Activated CD4-positive, alpha-beta T cell treated with anti-CD3 and anti-CD28 coated beads, Interleukin-2, amount 10 ng/mL, durations not matched to agents 24 days and 14 days (primary cell): ENCODE measurements at places on chromosomes 4 and X. TPM values are rescaled to one million over a fixed set of nuclear protein-coding genes. Genes with fewer than 3 reads are reported as not detected.

Gene PLP2
- total RNA-seq = 84.4 and 91.4 TPM in 2 replicates

Gene SCML1
- total RNA-seq = 1.4 and 1.7 TPM in 2 replicates

Gene CT45A10
- not detected in 2 replicates for total RNA-seq

Gene IRS4
- 0.05 and 0.09 TPM in 2 replicates for total RNA-seq

Gene CPE
- total RNA-seq = not detected in 2 replicates

Gene GRIA3
- total RNA-seq = not detected in 2 replicates

Gene SOX3
- total RNA-seq = not detected in 2 replicates

Gene SOWAHD
- 0.35 and 0.45 TPM in 2 replicates for total RNA-seq

Gene BRS3
- total RNA-seq = not detected in 2 replicates

Gene TKTL1
- total RNA-seq = not detected in 2 replicates

Gene CT45A7
- not detected in 2 replicates for total RNA-seq

GRCh38 chrX:132609362-132609848 is 120.6 kb upstream of the MBNL3 start:
- DNase-seq = no peak

DNA sequence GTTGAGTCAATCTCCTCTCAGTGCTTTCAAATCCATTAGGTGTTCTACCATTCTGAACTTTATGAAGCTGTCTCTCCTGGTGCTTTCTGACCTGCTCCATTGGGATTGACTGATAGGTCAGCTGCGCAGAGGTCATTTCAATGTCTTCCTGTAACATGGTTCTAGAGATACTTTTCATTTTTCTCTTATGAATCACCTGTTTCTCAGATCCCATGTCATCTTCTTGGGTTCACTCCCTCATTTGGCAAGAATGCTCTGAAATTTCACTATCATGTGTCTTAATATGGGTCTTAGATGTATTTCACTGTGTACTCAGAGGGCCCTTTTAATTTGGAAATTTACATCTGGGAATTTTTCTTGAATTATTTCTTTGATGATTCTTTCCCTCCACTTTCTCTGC is 13.8 kb upstream of the PGM2 start:
- DNase-seq = no peak

- DNase-seq = no peak
Observed at GRCh38 chr4:74067586-74067985, 29.1 kb upstream of the CXCL3 start.

- DNase-seq = no peak
Observed at GRCh38 chr4:108058685-108059440, 69.2 kb downstream of the HADH start.

DNA sequence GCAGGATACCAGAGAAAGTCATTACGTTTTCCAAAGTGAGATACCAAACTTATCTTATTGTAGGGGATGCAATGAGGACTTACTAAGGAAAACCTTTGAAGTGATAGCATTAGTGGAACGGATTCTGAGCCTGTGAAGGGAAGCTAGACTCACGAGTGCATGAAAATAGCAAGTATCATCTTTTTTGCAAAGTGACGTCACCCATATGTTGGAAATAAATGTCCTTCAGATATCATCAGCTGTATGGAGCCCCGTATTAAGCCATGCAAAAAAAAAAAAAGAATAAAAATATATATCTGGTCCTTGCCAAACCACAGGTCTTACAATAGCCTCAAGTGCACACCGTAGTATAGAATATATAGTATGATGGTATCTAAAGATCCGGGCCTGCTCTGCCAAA is 46.8 kb upstream of the ITM2A start:
- DNase-seq = no peak

DNA sequence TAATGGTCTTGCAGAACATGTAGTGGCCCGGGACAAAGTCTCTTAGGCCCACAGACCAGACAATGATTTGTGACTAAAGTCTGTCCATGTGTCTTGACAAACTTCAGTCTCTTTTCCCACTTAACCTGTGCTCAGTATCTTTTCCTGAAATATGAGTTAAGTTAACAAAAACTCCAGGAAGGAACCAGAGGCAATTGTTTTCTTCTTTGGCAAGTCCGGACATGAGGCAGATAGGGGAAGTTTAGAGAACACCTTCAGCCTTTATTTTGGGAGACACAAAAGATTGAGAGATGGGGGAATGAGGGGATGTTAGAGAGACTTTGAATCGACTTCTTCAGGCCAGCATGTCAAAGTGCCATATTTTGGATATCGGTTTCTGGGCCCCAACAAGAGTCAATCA is 80.2 kb upstream of the FRMPD4 start:
- no peak for DNase-seq

DNA sequence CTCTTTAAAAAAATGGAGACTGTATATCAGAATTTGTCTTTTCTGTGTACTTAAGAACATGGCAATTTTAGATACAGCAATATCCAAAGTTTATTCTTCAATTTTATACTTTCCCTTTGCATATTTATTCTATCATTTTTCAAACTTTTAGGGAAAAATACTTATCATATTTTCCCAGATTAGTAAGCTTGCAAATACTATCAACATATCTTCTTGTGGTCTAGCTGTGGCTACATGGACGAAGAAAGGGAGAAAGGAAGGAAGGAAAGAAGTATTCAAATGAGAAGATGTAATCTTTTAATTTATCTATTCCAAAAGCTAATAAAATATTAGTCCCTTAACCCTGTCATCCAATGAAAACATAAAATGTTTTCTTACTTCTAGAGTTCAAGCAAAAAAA is 797.8 kb upstream of the GALNTL6 start:
- no peak for DNase-seq

GRCh38 chr4:176319151-176319703 is 539 bp upstream of the SPCS3 start:
- no peak for DNase-seq

- no peak for DNase-seq
Observed at GRCh38 chr4:8070736-8071718, 87.6 kb downstream of the ABLIM2 start.

DNA sequence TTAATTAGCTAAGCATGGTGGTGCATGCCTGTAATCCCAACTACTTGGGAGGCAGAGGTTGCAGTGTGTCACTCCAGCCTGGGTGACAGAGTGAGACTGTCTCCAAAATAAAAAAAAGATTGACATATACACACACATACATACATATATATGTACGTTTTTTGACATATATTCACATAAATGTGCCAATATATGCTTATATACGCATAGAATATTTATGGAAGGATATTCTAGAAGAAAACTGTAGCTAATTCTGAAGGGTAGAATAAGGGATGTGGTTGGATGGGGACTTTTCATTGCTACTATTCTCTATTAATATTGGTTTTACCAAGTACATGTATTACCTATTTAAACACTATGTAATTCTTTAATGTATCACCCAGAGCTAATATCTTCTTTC is 19.7 kb downstream of the ZGRF1 start:
- no peak for DNase-seq
